ENCODE measurements at places on chromosomes 12 and 14.

DNA sequence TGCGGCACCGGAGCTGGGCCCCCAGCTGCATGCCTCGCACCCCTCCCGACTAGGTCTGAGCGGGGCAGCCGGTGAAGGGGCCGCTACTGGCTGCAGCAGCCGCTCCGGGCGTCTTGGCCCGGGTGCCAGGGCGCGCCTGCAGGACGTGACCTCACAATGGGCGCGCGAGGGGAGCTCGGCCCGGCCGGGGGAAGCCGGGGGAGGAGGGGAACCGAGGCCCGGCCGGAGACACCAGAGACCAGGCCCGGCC lies 353 bp downstream of the BAG5 start:
- no peaks in the 10 kb centered on the region for H3K36me3 ChIP-seq
- no peak for DNase-seq
- H3K4me1 ChIP-seq, result peaks cover 68% of the 10 kb centered on the region
- peak overlapping the region; percentile 88 for H3K4me3 ChIP-seq

DNA sequence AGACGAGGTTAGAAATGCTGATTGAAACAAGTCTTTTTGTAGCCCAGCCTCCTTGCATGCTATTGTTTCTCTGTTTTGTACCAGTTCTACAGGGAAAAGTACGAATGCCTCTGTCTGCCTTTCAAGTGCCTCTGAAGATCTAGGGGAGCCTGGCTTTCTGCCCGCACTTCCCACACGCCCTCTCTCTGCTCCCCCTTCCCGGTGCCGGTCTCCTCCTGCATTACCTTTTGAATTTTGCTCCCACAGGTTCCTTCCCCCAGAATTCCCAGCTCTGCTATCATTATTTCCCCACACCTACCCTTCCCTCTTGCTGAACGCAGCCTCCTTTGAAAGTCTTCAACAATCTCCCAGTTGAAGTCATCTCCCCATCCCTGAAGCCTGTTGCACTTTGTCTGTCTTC lies 689.7 kb downstream of the BCL11B start:
- DNase-seq, result no peak
- H3K27ac ChIP-seq, result no peak overlapping the region
- H3K36me3 ChIP-seq, result no peaks in the 10 kb centered on the region
- H3K27me3 ChIP-seq, result no peaks in the 10 kb centered on the region
- no peaks in the 10 kb centered on the region for H3K4me1 ChIP-seq
- no peak overlapping the region for H3K4me3 ChIP-seq

- H3K36me3 ChIP-seq, result peaks cover 26% of the 10 kb centered on the region
- peak overlapping the region; percentile 96 for H3K27ac ChIP-seq
- no peak for DNase-seq
- H3K4me3 ChIP-seq, result peak overlapping the region; percentile 86
These were observed 3.6 kb downstream of the TNS2 start for GRCh38 chr12:53053218-53054111.

GRCh38 chr14:34060651-34060999 lies 109.8 kb upstream of the EGLN3 start:
- no peaks in the 10 kb centered on the region for H3K36me3 ChIP-seq
- H3K4me3 ChIP-seq, result peak overlapping the region; percentile 61
- DNase-seq, result no peak
- H3K27me3 ChIP-seq, result no peaks in the 10 kb centered on the region

DNA sequence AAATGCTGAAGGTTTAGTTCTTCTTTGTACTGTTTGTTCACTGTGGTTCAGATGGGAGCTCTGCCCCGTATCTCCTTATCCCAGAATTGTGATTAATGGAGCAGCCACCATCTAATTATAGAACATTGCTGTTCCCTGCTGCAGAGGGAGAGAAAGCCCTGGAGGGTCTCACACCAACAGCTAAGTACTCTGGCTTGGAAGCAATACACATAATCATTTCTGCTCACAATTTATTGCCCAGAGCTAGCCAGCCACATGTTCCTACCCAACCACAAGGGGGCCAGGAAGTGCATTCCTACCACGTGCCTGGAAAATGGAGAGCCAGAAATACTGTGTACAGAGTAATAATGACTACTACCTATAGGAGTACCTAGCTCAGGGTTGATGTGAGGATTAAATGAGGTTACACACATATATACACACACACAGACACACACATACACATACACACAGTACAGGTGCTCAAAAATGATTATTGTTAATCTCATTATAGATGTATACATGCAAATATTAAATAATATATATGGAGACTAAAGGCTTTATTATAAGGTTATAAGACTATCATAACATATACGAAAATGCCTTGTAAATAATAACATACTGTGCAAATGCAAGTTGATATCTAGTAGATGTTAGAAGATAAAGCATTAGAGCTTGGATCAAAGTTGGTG lies 22.3 kb downstream of the MSRB3 start:
- H3K36me3 ChIP-seq, result no peaks in the 10 kb centered on the region
- H3K27me3 ChIP-seq, result no peaks in the 10 kb centered on the region
- no peak overlapping the region for H3K4me3 ChIP-seq
- no peak for DNase-seq

GRCh38 chr12:28925719-28926376 lies 223.2 kb upstream of the FAR2 start:
- no peaks in the 10 kb centered on the region for H3K4me1 ChIP-seq
- no peaks in the 10 kb centered on the region for H3K27me3 ChIP-seq
- no peak overlapping the region for H3K4me3 ChIP-seq

- H3K4me3 ChIP-seq, result no peak overlapping the region
- H3K27ac ChIP-seq, result peak overlapping the region; percentile 35
- H3K27me3 ChIP-seq, result no peaks in the 10 kb centered on the region
- no peak for DNase-seq
- H3K36me3 ChIP-seq, result no peaks in the 10 kb centered on the region
These were observed 145.3 kb downstream of the ETV6 start for GRCh38 chr12:11794751-11795150.

DNA sequence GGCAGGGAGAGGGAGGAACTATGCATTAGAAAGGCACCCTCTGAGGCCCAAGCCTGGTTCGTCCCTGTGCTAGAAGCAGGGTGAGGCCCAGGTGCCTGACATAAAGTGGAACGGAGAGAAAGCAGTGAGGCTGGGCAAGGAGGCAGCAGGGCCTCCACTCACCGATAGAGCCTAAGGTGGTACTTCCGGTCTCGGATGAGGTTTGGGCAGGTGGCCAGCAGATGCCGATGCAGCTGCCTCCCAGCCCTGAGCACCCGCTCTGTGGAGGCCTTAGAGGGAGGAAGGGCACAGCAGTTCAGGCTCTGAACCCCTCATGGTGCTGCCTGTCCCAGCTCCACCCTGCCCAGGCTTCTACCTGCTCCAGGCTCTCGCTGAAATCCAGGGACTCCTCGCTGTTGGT lies 7.1 kb downstream of the RAPGEF3 start:
- DNase-seq, result no peak
- peak overlapping the region; percentile 66 for H3K27ac ChIP-seq
- no peak overlapping the region for H3K4me3 ChIP-seq

DNA sequence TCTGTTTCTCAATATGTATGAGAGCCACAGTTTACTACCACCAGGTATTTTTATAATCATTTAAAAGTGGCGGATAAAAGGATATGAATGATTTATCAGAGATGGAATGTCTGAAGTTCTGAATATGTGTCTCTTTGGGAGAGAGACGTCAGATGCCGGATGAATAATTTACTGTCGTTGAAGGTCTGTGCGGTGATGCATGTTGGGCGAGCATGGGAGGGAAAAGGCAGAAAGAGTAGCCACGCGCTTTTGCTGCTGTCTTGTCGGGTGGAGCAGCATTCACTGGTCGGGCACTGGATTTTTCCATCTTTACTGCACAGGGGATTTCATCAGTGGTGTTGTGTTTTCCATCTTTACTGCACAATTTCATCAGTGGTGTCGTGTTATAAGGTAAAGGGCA lies 65.6 kb downstream of the SYNE2 start:
- no peaks in the 10 kb centered on the region for H3K27me3 ChIP-seq
- no peak overlapping the region for H3K4me3 ChIP-seq
- H3K27ac ChIP-seq, result no peak overlapping the region
- no peaks in the 10 kb centered on the region for H3K36me3 ChIP-seq
- DNase-seq, result no peak

DNA sequence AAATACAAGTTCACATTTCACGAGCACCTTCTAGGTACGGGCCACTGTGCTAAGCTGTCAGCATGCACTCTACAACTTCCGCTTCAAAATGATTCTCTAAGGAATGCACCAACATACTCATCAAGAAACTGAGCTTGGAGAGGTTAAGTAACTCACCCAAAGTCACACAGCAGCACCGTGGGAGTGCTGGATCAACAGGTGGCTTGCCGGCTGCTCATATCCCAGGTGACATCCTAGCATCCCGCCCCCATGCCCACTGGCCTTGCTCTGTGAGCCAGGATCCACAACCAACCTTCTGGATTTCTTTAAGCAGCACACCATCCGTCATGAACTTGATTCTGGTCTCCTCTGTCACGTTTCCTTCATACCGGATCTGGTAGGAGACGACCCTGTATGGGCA lies 16.7 kb downstream of the DHX37 start:
- no peaks in the 10 kb centered on the region for H3K27me3 ChIP-seq
- peaks cover 64% of the 10 kb centered on the region for H3K36me3 ChIP-seq
- H3K4me1 ChIP-seq, result no peaks in the 10 kb centered on the region

GRCh38 chr12:64806593-64807460 lies 17.6 kb upstream of the TBC1D30 start:
- no peak overlapping the region for H3K27ac ChIP-seq
- H3K27me3 ChIP-seq, result no peaks in the 10 kb centered on the region
- H3K36me3 ChIP-seq, result no peaks in the 10 kb centered on the region
- no peaks in the 10 kb centered on the region for H3K4me1 ChIP-seq

GRCh38 chr14:31939934-31940333 lies 137.2 kb upstream of the ARHGAP5 start:
- no peaks in the 10 kb centered on the region for H3K27me3 ChIP-seq
- H3K4me3 ChIP-seq, result no peak overlapping the region
- DNase-seq, result no peak
- H3K27ac ChIP-seq, result no peak overlapping the region
- H3K4me1 ChIP-seq, result peaks cover 9% of the 10 kb centered on the region

DNA sequence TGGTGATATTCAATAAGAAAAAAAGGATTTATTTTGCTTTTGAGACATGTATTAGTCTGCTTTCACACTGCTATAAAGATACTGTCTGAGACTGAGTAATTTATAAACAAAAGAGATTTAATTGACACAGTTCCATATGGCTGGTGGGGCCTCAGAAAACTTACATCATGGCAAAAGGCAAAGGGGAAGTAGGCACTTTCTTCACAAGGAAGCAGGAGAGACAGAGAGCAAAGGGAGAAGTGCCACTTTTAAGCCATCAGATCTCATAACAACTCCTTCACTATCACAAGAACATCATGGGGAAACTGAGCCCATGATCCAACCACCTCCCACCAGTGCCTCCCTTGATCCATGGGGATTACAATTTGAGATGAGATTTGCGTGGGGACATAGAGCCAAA lies 43.9 kb downstream of the BHLHE41 start:
- H3K4me1 ChIP-seq, result no peaks in the 10 kb centered on the region
- no peaks in the 10 kb centered on the region for H3K36me3 ChIP-seq
- no peak for DNase-seq
- no peak overlapping the region for H3K27ac ChIP-seq

GRCh38 chr14:72657214-72657921 lies 236.5 kb downstream of the DPF3 start:
- H3K4me3 ChIP-seq, result no peak overlapping the region
- no peaks in the 10 kb centered on the region for H3K27me3 ChIP-seq
- no peak overlapping the region for H3K27ac ChIP-seq
- no peaks in the 10 kb centered on the region for H3K4me1 ChIP-seq
- DNase-seq, result no peak
- no peaks in the 10 kb centered on the region for H3K36me3 ChIP-seq

DNA sequence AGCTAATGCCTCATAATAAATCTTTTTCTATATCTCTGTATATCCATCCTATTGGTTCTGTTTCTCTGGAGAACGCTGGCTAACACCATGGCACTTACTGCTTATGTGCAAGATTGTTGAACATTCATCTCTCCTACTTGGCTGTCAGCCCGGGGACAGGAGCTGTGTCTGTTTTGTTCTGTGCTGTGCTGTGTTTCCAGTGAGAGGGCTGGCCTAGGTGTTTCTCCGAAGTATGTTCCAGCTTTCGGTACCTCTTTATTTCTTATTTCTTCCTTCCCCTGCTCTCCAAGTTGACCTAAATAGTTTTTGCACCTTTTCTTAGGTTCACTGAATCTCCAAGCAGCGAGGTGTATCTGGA lies 18.8 kb upstream of the NR4A1 start:
- DNase-seq, result peak; percentile 95
- H3K27me3 ChIP-seq, result no peaks in the 10 kb centered on the region
- no peaks in the 10 kb centered on the region for H3K36me3 ChIP-seq
- H3K27ac ChIP-seq, result peak overlapping the region; percentile 98
- H3K4me1 ChIP-seq, result peaks cover 34% of the 10 kb centered on the region
- peak overlapping the region; percentile 36 for H3K4me3 ChIP-seq

GRCh38 chr12:111366583-111366982 lies 2.3 kb downstream of the PHETA1 start:
- peaks cover 17% of the 10 kb centered on the region for H3K36me3 ChIP-seq
- H3K27ac ChIP-seq, result no peak overlapping the region
- no peak for DNase-seq

GRCh38 chr14:100592972-100593371 lies 5.8 kb upstream of the BEGAIN start:
- H3K27ac ChIP-seq, result no peak overlapping the region

DNA sequence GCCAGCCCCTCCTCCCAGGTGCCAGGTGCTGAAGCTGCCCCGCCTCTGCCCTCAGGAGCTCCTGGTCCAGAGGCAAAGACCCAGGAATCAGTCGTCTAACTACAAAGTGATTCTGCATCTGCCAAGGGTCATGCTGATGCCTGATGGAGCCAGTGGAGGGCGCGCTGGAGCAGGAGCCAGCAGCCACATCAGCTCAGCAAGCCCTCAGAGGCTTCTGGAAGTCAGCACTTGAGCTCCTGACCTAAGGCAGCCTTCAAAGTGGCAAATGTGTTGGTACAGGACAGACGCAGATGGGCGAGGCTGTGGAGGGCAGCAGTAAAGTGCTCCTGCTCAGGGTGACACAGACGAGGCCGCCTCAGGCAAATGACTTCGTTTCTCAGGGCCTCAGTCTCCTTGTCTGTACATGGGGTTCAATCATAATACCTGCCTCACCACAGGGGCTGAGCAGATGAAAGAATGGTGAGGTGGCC lies 10.9 kb downstream of the C12orf43 start:
- H3K4me3 ChIP-seq, result no peak overlapping the region
- H3K27me3 ChIP-seq, result no peaks in the 10 kb centered on the region
- H3K4me1 ChIP-seq, result no peaks in the 10 kb centered on the region
- H3K27ac ChIP-seq, result no peak overlapping the region

- peaks cover 71% of the 10 kb centered on the region for H3K4me1 ChIP-seq
- no peaks in the 10 kb centered on the region for H3K36me3 ChIP-seq
- no peak overlapping the region for H3K27ac ChIP-seq
- no peak for DNase-seq
These were observed 36.8 kb downstream of the SH2B3 start for GRCh38 chr12:111442301-111443045.

DNA sequence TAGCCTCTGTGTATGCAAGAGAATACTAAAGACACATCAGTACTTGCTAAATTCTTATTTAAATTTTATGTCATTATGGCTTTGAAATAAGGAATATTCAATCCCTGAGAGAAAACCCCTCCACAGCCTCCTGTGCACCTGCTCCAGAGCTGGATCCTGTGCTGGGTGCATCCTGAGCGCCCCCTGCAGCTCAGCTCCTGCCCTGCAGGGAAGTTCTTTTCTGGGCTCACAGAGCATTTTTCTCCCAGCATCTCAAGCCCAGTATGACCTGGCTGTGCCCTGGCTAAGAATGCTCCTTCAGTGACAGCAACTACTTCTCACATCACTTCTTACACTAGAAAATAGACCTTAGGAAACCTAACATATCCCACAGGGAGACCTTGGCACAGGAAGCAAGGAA lies 1211.7 kb downstream of the TMEM121 start:
- no peaks in the 10 kb centered on the region for H3K4me1 ChIP-seq
- no peak for DNase-seq
- H3K27me3 ChIP-seq, result no peaks in the 10 kb centered on the region
- H3K27ac ChIP-seq, result no peak overlapping the region
- no peak overlapping the region for H3K4me3 ChIP-seq

All from vagina (tissue), 2 donors.